ENCODE measurements at places on chromosomes 7 and 10. TPM values are rescaled to one million over a fixed set of nuclear protein-coding genes. Genes with fewer than 3 reads are reported as not detected.

- peak; percentile 48 for DNase-seq
Measured at GRCh38 chr10:129544205-129545202, 77.5 kb downstream of the MGMT start.

DNA sequence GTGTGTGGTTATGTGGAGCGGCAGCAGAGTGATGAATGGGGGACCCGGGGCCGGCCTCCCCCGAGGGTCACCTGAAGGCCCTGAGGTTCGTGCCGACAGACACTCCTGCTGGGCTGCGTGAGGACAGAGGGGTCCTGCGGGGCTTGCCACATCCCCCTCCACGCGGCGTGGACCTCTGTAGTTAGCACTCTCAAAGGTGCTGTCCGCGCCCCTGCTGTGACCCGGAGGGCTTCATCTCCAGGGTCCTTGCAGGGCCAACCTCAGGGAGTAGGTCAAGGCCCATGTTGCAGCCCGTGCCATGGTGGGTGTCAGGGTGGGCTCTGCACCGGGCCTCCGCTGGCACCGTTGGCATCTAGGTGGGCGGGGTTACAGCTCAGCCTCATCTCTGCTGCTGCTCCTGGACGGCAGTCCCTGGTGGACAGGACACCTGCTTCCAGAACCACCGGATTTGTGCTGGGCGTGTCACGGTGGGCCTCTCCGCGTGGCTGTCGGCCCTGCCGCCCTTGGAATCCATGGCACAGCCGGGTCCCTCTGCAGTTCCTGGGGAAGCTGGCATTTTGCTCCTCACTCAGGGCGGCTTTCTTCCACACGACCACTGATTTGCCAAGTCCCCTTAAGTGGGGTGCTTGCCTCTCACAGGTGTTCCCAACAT lies 19.8 kb upstream of the GET4 start:
- no peak for DNase-seq

DNA sequence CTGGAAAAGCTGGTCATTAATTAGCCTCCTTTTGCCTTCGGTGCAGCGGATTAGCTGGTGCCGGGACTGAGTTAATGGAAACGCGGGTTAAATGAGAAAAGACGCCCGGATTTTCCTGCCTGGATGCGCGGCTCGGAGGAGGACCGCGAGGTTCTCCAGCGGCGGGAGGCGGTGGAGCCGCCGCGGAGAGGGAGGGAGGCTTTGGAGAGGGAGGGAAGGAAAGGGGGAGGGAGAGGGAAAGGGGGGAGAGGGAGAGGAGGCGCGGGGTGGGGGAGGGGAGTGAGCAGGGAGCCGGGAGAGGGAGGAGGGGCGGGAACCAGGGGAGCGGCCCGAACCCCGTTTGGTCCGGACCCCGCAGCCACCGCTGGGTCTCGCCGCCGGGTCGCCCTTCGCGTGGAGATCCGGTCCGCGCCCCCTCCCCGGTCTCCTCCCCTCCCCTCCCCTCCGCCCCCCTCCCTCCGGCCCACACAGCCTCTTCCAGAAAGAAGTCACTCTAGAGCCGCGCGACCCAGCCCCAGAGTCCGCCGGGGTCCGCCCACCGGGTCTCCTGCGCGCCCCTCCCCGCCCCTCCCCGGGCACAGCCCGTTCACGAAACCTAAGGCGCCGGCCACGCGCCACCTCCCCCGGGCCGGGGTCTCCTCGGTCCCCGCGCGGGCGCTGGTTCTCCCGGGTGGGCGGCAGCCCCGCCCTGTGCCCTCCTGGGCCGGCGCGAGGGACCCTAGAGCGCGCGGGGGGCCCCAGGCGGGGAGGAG lies 347.5 kb downstream of the DNAJB6 start:
- no peak for DNase-seq

GRCh38 chr7:155198901-155199845 lies 98.5 kb upstream of the INSIG1 start:
- no peak for DNase-seq

DNA sequence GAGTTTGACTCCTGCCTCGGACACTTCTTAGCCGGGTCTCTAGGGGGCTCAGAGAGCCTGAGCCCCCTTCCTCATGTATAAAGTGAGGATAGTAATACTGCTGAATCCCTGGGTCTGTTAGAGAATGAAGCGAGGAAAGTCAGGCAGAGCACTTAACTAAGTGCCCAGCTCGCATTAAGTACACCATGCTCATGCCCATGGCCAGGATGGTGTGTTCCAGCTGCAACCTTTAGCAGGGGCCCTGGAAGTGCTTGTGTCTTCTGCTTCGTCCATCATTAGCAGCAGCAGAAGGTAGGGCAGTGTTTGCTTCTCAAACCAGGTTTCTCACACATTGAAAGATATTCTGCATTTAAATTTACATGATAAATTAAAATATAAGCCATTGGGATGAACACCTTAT lies 27.3 kb upstream of the WDFY4 start:
- no peak for DNase-seq

- no peak for DNase-seq
Measured at GRCh38 chr7:73829505-73829904, 1.3 kb upstream of the CLDN4 start.

Gene OR2A12
- total RNA-seq = not detected

GRCh38 chr7:94374231-94374630 lies 20.5 kb upstream of the COL1A2 start:
- peak; percentile 79 for DNase-seq

Gene LHPP
- total RNA-seq = 23.2 TPM

DNA sequence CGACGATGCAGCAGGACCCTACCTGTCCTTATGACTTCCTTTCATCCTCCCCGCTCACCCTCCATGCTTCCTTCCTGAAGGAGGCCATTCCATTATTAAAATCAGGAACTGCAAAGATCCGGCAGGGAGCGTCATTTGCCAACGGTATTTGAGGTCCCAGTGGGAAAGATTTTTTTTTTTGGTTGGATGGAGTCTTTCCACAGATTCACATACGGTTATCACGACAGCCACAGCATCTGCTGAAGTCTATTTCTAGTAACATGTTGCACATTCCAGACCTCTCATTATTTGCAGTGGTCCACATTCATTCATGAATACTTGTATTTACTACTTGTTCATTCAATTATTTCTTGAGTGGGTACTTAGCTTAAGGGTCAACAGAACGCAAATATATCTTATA lies 94.7 kb upstream of the LYZL2 start:
- DNase-seq = no peak

Measured in uterus (tissue), 4 donors.